Activated naive CD8-positive, alpha-beta T cell treated with anti-CD3 and anti-CD28 coated beads for 36 hours (primary cell): ENCODE measurements at places on chromosomes 4 and X. TPM values are rescaled to one million over a fixed set of nuclear protein-coding genes. Genes with fewer than 3 reads are reported as not detected.
A peak's percentile ranks its signal among the peaks of the same experiment; 100 is the strongest.

DNA sequence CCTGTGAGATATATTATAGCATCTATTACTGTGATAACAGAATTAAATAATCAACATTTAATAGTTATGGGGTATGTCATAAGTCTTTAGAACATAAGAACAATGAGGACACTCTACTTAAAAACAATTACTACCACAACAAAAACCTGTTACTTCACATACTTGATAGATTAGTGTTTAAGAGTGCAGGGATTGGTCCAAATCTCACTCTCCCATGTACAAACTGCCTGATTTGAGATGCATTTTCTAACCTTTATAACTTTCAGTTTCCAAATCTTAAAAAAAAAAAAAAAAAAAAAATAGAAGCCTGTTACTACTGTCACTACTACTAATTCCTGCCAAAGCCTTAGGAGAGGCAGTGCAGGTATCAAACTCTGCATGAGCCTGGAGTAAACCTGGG lies 5.6 kb downstream of the PCDH18 start:
- no peak for DNase-seq

DNA sequence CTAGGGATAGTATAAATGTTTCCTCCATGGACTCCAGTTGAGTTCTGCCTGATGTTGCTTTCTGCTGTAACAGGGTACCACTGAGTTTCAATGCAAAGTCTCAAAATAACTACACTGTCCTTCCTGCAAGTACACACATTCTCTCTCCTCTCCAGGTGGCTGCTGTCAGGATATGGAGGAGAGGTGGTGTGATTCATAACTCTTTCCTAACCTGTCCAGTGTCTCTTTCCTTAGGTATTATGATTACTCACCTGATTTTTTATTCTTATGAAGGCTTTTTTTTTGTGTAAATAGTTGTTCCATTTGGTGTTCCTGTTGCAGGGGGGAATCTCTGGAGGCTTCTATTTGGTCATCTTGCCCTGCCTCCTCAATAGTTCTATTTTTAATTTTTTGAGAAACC lies 39.8 kb upstream of the POF1B start:
- DNase-seq = no peak

GRCh38 chr4:18422685-18423084 lies 401.1 kb upstream of the LCORL start:
- DNase-seq = no peak

DNA sequence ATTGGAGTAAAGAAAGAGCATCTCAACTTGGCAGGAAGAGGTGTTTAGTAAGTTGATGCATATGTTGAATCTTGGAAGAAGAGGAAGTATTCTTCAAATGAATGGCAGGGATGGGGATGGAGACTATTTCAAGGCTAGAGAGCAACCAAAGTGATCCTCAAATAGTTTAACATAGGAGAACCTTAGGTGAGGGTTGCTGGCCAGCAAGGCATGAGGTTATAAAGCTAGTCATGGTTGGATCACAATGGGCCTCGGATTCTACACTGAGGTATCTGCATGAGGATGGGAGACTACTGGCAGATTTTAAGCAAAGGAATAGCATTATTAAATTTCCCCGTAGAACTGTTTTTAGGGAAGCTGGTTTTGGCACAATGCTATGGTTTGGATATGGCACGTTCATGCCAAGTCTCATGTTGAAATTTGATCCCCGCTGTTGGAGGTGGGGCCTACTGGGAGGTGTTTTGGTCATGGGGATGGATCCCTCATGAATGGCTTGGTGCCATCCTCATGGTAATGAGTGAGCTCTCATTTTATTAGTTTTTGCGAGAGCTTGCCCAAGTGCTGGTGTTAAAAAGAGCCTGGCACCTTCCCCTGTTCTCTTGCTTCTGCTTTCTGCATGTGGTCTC lies 41.9 kb upstream of the ETNPPL start:
- DNase-seq = no peak

DNA sequence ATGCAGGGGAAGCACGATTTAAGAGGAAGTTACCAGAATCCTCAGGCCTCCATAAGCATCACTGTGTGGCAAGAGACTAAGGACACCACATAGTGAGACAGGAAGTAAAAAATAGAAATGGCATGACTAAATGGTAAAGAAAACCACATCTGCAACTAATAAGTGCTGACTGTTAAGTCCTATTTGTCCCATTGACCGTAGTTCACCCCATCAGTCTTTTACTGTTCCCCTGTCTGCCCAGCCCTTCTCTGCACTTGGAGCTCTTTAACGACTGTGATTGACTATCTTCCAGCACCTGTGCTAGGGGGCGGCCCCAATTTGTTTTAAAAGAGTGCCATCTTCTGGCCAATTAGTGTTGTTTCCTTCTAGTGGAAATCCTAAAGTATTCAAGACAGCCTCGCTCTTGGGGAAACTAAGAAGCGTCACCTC lies 94.2 kb downstream of the MAOA start:
- DNase-seq = peak; percentile 2

DNA sequence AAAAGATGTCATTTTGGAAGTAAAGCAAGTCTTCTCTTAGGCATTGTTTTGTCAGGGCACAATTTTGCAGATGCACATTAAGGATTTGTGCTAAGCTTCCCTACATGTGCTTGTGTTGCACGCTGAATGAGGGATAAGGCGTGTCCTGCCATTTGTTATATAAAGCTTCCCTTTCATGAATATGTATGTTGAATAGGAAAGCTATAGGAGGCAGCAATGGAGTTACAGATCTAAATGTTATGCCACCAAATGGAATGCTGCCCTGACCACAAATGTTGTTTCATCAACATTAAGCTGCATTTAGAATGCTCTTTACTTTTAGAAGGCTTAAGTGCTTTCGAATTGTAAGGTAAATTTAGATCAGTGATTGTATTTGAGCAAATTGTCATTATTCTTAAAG lies 20.9 kb downstream of the SGMS2 start:
- no peak for DNase-seq

- no peak for DNase-seq
Measured at GRCh38 chr4:70908993-70909556, 6.9 kb downstream of the MOB1B start.

GRCh38 chrX:40418813-40419195 lies 162.0 kb upstream of the ATP6AP2 start:
- DNase-seq = no peak

DNA sequence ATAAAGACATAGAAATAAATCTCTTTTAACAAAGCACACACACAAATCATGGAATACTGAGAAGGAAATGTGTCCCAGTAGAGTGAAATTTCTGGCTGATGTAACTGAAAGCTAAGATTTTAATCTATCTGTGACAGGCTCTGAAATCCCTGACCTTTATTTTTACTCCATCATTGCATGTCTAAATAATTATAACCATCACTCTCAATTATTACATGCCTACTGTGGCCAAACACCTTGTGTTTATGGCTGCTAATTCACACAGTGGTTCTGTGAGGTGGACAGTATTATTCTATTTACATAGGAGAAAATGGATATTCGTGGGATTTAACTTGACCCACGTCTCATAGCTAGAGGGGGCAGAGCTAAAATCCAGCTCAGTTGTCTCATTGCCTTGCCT lies 438.1 kb downstream of the TLL1 start:
- no peak for DNase-seq

DNA sequence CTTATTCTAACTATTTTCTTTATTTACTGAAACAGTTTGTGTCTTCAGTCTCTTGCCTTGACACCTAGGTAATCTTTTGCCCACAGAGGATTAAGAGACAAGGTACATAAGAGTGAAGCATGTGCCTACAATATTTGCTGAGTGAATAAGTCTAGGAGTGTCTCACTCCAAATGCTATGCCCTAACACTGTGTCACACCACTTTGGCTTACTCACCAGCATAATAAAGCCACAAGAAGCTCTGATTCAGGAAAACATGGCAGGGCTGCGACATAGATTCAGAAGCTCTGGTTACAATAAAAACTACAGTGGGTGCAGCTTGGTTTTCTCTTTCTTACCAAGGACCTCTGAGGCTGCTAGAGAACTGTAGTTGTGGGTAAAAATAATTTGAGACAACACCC lies 127.1 kb downstream of the RBM46 start:
- DNase-seq = no peak

DNA sequence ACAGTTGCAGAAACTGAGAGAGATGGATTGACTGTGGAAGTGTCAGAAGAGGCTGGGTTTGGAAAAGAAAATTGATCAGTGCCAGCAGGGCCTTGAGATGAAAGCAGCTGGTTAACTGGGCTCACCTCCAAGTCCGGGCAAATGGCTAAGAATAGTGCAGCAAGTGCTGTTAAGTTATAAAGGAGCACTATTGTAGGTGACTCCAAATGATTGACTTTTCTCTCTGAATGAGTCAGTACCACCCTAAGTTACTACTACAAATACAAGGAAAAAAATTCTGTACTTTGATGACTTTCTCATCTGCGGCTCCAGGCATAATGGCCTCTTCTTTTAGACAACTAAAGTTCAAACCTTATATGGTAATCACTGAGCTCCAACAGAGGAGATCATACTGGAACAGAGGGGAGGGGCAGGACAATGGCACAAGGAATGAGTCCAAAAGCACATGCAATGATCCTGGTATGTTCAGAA lies 733.4 kb upstream of the INTU start:
- no peak for DNase-seq

GRCh38 chr4:39637586-39638353 lies 895 bp downstream of the SMIM14 start:
- DNase-seq = peak; percentile 23

DNA sequence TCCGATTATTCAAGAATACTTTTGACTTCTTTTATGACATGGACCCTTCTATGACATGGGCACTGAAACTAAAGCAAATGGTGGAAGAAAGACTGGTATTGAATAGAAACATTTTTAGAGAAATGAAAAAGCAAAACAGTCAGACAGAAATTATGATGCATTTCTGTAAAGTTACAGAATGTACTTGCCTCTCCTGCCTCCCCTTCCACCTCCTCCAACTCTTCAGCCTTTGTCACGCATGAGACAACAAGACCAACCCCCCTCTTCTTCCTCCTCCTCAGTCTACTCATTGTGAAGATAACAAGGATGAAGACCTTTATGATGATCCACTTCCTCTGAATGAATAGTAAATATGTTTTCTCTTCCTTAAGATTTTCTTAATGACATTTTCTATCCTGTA lies 46.3 kb upstream of the HUWE1 start:
- DNase-seq = no peak

DNA sequence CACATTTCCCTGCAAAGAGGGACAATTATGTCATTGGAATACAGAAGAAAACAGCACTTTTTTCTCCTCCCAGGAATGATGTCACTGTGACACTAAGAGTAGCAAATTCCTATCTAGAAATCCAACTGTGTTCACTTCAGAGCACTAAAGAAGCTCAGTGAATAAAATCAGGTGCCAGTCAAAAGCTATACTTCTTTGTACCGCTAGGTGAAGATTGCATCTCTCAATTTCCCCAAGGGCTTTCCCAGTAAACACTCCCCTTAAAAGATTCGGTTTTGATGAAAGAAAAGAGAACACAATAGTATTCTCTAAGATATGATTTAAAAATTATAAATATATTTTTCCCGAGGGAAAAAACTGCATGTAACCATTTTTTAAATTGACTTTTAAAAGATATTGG lies 104.7 kb upstream of the MID1 start:
- no peak for DNase-seq

DNA sequence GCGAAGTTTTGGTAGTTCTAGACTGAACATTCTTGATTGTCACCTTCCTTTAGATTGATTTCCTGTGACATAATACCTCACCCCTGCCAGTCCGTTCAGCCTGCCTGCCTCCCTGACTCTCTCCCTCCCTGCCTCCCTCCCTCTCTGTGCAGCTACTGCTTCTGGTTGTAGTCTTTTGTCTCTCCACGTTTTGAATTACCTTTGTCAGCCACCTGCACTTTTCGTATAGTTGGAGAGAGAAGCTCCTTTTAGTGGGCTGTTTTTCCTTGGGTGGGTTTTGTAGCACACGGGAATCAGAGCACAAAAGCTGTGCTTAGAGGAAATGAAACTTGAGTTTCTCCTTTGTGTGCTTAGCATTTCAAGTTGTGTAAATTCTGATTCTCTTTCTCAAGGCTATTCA lies 32.6 kb upstream of the MSMO1 start:
- peak; percentile 4 for DNase-seq

GRCh38 chrX:10726647-10727046 lies 106.3 kb upstream of the MID1 start:
- DNase-seq = no peak

- DNase-seq = no peak
Measured at GRCh38 chrX:30981968-30982367, 89.9 kb downstream of the FTHL17 start.

DNA sequence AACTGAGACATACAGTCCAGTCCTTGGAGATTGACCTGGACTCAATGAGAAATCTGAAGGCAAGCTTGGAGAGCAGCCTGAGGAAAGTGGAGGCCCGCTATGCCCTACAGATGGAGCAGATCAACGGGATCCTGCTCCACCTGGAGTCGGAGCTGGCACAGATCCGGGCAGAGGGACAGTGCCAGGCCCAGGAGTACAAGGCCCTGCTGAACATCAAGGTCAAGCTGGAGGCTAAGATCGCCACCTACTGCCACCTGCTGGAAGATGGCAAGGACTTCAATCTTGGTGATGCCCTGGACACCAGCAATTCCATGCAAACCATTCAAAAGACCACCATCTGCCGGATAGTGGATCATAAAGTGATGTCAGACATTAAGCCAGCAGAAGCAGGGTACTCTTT lies 20.4 kb upstream of the FRMPD3 start:
- peak; percentile 9 for DNase-seq

DNA sequence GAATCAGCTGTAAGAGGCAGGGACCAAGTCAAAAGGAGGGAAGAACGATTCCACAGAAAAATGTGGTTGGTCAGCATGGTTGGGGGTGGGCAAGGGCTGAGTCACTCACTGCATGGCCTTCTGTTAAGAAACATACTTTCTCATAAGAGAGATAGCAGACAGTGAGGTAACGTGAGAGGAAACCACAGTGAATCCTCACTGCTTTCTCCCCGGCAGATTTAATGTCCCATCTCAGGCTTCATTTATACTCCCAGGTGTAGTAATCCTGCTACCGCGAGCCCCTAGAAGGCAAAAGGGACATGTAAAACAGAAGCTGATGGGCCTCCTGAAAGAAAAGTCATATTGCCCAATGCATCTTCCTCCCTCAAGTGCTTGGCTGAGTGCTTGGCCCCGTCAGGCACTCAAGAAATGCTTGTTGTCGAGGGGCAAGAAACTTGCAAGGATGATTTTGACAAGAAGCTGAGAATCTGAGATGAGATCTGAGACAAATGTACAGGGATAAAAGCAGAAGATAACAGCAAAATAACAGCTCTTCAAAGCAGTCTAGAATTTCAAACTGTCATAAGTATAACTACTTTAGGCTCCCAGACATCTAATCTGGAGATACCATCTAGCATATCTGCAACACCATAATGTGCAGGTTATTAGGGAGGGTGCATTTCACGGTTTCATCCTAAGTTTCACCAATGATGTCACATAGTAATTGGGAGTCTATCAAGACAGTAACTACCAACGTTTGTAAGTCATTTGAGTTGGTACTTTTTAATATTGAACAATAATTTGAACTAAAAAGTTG lies 40.2 kb downstream of the SH3KBP1 start:
- no peak for DNase-seq

The CHRNA9 gene
- 0.22 TPM for total RNA-seq

The SLC9B1 gene
- 1.2 TPM for total RNA-seq

The SSX2B gene
- total RNA-seq = not detected

The CLNK gene
- total RNA-seq = 0.32 TPM

The PAGE5 gene
- 1.5 TPM for total RNA-seq

The FGF13 gene
- not detected for total RNA-seq

The STPG2 gene
- total RNA-seq = not detected

The MSX1 gene
- total RNA-seq = 0.10 TPM

The PRDX4 gene
- total RNA-seq = 46.9 TPM

The ALAS2 gene
- not detected for total RNA-seq

The GRIA2 gene
- not detected for total RNA-seq
